ENCODE measurements at places on chromosomes 3 and 15.
A peak's percentile ranks its signal among the peaks of the same experiment; 100 is the strongest.

DNA sequence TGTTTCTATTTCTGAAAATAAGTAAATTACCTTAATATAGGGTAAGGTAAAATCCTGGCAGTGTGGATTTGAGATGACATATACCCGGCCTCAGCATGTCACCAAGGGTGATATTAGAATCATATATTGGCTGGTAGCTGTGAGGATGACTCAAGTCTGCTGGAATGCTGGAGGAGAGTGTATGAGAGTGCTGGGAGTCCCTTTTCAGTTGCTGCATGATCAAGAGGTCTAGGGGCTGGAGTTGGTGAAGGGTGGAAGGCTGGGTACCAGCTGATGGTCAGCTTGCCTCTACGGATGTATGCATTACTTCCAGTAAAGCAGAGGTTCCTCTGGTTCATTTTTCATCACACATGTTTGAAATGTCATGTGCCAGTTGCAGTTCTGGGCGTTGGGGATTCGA, 40.6 kb downstream of the SLC25A26 start:
- DNase-seq = peak; percentile 26

GRCh38 chr3:185713015-185713414, 111.8 kb downstream of the IGF2BP2 start:
- no peak for DNase-seq

DNA sequence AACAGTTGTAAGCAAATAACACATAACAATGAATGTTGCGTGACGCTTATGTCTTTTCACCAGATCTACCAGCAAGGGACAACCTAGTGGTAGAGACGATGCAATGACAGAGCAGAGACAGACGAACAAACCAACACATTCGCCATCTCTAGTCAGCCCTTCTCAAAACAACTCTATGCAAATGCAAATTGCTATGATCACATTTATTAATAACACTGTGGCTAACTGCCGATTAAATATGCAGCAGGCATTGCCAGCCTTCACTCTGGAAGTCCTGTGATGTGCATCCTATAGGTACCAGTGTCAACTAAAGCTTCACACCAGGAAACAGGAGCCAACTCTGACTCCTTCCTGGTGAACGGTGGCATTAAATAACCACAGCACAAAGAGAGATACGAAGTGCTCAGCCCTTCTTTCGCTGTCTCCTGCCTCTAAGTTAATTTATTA, 94.2 kb downstream of the FOXP1 start:
- no peak for DNase-seq

- no peak for DNase-seq
Observed at GRCh38 chr3:128427872-128428822, 38.5 kb downstream of the DNAJB8 start.

- DNase-seq = no peak
Observed at GRCh38 chr3:185842241-185842640, 17.4 kb upstream of the IGF2BP2 start.

DNA sequence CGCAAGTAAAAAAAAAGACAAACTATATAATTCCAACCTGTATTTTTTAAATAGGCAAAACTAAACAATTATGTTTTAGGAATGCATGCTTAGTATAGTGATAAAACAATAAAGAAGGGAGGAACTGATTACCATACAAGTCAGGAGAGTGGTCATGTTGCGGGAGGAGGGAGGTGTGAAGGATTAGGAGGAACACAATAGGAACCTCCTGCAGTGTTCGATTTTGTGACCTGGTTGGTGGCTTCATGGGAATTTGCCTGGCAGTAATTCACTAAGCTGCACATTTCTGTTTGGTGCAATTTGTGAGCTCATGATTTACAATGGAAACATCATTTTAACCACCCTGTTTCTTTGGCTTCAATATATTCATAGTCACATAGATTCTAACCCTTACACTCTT, 78.3 kb downstream of the TPRA1 start:
- DNase-seq = no peak

- DNase-seq = peak; percentile 16
Observed at GRCh38 chr15:69451951-69452691, 497 bp upstream of the RPLP1 start.

DNA sequence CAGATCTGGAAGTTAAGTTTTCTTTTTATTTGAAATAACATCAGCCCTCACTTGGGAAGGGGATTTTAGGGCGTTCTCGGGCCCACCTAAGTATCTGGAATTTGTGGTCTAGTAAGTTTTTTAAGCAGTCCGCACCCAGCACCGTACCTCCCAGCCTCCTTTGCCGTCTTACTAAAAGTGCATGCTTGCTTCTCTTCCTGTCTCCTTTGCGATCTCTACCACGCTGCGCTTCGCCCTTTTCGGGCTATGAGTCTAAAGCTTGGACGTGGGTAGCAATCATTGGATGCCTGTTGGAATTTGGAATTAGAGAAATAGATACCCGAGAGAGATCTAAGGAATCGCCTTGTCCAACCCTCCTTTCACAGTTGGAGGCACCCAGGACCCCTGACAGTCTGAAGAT, 1.1 kb downstream of the THSD4 start:
- DNase-seq = no peak

DNA sequence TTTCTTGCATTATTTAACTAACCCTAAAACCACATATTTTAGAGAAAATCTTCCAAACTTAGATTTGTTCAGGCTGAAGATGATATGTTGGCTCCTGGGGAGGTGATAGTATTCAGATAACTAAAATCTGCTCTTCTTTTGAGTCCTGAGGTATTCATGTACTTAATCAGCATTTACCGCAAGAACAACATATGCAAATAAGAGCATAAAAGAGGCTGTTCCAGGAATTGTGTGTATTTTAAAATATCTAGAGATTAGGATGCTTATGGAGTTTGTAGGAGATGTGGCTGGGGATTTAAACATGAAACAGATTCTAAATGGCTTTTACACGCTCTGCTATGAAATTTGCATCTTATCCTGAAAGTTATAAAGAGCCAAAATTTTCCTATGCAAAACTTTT, 298.2 kb downstream of the EPHA3 start:
- DNase-seq = no peak

DNA sequence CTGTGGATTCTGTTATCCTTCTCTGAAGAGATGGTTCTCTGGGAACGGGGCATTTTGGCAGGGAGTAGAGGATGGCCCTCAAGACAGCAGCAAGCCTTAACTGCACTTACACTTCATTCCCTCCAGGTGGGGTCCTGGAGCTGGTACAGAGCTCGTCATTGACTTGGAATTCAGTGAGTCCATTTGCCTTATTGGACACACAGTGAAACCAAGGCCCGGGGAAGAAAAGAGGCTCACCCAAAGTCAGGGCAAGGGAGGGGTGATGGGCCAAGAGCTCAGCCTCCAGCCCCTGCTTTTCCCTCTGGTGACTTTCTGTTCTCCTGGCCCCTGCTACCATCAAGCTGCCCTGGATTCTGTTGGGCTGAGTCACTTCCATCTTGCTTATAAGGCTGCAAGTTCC, 125.6 kb downstream of the ETFA start:
- peak; percentile 78 for DNase-seq

DNA sequence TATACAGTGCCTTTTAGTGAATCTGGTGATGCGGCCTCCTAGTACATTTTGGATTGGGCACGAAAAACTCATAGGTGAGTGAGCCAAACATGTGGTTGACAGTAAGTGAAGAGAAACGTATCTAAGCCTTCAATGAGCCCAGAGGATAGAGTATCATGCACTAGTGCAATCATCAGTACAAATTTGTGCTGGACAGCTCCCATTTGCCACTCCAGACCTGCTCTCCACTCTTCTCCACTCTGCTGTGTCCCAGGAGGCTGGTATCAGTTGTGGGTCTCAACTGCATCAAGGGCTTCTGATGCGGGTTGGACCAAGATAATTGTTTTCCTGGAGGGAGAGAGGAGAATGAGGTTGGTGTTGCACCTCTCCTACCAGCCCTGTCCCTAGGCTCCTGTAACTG, 9.1 kb upstream of the RASGRF1 start:
- DNase-seq = no peak

DNA sequence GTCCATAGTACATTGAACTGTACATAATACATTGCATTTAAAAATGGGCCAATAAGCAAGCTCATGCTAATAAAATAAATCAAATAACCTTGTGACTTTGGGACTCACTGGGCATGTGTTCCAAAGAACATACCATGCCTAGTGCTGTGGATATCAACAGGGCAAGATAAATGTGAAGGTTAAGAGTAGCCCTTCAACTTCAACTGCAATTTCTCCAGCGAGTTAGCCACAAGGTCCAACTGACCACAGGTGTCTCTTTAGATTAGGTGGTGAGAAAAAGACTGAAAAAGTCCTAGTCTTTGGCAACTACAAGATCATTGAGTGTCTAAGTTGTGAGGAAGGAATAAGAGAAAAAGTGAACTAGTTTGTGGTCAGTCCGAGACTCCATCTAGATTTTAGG, 78.3 kb upstream of the ATP11B start:
- no peak for DNase-seq

DNA sequence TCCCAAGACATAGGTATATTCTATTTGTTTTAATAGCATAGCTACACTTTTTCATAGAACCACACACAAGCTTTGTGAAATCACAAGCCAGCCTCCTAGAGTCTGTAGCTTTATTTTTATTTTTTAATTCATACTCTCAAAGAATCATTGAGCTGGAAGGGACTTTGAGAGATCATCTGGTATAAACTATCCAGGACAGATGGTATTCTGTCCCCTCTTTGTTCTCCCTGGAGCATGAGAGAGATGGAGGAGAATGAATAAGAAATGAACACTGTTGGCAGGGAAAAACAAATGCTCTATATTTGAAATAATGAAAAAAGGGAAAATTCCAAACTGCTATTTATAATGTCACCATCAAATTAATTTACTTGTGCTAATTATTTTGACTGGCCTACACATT, 338.7 kb upstream of the IL12A start:
- DNase-seq = no peak

- no peak for DNase-seq
Observed at GRCh38 chr3:42347928-42348327, 62.5 kb downstream of the LYZL4 start.

DNA sequence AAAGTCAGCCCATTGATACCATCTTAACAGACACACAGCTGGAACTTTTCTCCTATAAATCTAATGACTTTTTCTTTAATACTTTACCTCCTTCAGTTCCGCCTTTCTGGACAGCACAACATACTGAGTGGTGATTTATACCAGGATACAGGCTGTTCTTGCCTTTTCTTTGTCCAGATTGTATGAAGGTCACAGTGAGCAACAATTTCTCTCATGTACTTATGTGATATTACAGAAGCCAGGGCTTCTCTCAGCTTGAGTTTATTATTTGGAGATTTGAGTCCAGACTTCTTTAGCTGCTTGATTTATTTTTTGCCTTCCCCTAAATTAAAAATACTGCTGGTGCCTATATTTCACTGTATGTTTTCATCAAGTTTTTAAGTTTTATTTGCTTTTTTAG, 976.0 kb downstream of the ROBO2 start:
- DNase-seq = no peak

DNA sequence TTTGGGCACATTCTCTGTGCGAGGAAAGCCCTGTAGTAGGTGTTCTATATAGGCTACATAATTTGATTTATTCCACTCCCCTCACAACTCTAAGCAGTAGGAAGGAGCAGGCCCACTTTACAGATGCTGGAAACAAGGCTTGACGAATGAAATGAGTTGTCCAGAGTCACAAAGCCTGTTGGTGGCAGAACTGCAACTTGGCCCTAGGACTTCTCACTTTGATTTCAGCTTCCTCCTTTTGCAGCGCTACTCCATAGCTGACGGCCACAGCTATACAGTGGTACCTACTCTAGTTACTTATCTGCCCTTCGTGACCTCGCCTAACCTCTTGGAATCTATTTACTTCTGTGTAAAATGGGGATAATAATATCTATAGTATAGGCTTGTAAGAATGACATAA, 2.5 kb upstream of the IRAK2 start:
- no peak for DNase-seq

DNA sequence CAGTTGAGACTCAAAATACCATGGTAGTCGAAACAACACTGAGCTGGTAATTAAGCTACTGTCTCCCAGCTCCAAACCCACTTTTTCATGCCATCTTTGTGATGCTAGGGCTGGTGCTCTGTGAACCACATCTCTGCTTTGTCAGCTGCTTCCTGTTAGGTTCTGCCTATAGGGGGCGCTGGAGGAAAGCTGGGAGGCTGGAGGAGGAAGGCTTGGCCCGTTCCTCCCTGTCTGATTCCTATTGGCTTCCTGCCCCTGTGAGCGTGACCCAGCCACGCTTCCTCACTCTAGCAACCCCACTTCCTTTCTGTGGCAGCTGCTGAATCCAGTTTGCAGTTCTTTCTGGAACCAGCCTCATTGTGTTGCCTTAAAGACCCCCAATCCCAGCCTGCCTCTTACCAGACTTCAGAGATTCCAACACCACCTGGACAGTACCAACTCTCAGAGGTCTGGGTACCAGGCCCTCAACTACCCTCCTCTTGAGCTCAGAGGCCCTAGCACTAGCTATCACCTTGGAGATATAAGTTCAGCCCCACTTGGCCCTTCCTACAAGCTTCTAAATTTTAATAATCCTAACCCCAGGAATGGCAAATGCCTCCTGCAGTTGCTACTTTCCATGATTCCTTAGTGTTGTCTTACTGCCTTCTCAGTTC, 120.9 kb downstream of the ERC2 start:
- peak; percentile 9 for DNase-seq

DNA sequence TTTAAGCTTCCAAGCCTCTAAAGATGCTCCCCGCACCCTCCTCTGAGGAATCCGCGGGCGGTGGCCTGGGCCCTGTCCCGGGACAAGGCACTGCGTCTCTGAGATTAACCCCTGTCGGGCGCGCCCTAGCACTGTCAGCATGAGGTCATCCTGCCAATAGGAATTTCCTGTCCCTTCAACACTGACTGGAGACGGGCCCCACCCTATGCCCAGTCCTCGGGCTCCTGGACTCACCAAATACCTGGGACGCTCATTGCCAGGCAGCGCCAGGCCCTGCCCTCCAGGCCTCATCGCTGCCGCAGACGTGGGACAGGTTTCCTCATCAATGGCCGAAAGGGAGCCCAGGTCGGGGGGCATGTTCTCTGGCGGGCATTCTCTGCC, 67.6 kb upstream of the SH3GL3 start:
- peak; percentile 76 for DNase-seq

DNA sequence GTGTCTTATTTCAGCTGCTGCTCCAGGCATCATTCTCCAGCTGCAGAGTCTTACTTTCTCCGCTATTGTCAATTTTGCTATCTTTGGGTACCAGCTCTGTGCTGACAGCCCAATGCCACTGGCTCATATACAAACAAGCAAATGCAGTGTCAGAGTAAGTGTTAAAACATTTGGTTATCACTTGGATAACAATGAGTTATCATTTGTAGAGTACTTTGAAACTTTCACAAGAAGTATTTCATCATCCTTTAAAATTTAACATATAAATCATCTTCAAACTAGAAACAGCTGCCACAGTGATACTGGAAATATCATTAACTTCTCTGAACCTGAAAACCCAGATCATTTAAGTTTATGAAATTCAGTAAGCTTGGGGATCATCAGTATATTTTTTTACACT, 13.8 kb downstream of the TSPAN3 start:
- no peak for DNase-seq

- no peak for DNase-seq
Observed at GRCh38 chr15:90915808-90916440, 12.8 kb downstream of the MAN2A2 start.

Data from M059J (cell line).